ENCODE measurements at places on chromosomes 6 and 20.

DNA sequence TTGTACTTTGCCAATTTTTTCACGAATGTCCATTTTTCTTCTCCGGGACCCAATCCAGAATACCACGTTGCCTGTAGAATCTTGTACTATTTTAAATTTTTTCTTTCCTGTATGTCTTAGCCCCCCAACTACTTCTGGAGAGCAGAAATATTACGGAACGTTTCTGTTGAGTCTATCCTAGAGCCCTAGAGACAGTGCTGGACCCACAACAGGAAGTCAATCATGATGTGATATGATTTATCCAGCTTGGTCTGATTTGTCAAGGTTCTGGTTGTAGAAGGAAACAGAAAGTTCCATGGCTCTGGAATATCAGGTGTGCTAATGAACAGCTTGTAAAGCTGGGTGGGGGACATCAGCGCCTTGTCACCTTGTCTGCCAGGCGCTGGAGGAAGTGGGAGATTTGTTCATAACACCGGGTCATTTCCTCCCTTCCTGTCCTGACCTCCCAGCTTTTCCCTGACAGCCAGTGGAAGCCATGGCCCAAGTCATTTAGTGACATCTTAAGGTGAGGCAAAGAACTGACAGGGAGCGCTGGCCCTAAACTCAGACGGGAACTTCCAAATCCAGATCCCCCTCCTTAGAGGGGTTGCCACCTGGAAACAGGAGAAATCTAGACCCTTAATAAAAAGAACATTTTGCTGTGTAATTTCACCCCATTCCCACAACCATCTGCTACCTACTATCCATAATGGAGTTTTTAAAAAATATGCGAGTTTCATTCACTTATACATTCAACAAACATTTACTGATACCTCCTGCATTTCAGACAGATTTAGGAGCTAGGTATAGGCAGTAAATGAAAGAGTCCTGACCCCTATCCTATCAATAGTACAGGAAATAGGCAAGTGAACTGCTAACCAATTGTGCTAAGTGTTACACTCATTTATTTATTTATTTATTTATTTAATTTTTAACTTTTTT lies 130.5 kb downstream of the ZFP64 start:
- H3K4me3 ChIP-seq, result no peak overlapping the region
- no peak for DNase-seq
- peaks cover 8% of the 10 kb centered on the region for H3K36me3 ChIP-seq
- H3K27me3 ChIP-seq, result no peaks in the 10 kb centered on the region
- H3K27ac ChIP-seq, result no peak overlapping the region

DNA sequence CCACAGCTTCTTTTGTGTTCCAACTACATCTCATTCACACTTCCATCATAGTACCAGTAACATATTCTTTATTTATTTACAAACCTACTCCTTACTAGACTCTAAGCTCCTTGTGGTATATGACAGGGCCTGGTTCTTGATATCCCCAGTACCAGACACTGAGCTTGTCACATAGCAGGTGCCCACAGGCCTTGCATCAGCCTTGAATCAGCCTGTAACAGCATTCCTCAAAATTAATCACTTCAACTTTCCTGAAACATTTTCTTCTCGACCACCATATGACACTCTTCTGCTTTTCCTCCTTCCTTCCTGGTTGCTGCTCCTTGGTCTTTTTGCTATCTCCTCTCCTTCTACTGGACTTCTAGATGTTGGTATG lies 24.7 kb upstream of the SRPK1 start:
- no peak overlapping the region for H3K4me3 ChIP-seq
- no peaks in the 10 kb centered on the region for H3K36me3 ChIP-seq
- DNase-seq, result no peak
- no peaks in the 10 kb centered on the region for H3K4me1 ChIP-seq
- H3K27ac ChIP-seq, result no peak overlapping the region

DNA sequence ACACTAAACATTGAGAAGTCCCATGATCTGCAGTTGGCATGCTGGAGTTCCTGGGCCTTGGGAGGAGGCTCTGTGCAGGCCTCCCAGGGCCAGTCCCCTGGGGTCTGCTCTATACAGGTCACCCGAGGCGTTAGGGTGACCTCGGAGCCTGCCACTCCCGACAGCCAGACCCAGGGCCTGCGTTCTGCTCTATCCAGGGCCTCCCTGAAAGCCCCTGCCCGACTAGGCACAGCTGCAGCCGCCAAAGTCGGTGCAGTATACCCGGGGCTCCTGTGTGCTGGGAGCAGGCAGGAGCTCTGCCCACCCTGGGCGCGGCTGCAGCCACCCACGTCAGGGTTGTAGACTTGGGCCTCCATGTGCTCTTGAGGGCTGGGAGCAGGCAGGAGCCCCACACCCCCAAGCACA lies 6.3 kb upstream of the OR14J1 start:
- DNase-seq, result no peak
- H3K4me1 ChIP-seq, result no peaks in the 10 kb centered on the region
- no peak overlapping the region for H3K27ac ChIP-seq
- H3K36me3 ChIP-seq, result no peaks in the 10 kb centered on the region
- H3K4me3 ChIP-seq, result no peak overlapping the region

DNA sequence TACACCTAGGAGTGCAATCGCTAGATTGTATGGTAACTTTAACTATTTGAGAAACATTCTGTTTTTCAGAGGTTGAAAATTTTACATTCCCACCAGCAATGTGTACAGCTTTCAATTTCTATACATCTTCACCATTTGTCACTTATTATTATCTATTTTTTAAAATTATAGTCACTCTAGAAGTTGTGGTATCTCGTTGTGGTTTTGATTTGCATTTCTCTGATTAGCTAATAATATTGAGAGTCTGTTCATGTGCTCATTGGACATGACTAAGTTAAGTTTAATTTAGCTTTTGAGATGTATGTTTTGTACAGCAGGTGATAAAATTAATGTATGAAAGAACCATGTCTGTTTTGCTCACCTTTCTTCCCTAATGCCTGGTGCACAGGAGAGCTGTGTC lies 34.8 kb upstream of the PLCB1 start:
- peaks cover 1% of the 10 kb centered on the region for H3K27me3 ChIP-seq
- H3K27ac ChIP-seq, result no peak overlapping the region
- no peak for DNase-seq
- H3K4me1 ChIP-seq, result no peaks in the 10 kb centered on the region
- no peaks in the 10 kb centered on the region for H3K36me3 ChIP-seq

GRCh38 chr6:31419842-31420241 lies 16.4 kb downstream of the MICA start:
- no peaks in the 10 kb centered on the region for H3K4me1 ChIP-seq
- no peak for DNase-seq
- H3K36me3 ChIP-seq, result peaks cover 14% of the 10 kb centered on the region
- H3K27me3 ChIP-seq, result peaks cover 24% of the 10 kb centered on the region

GRCh38 chr6:158605266-158605878 lies 39.2 kb downstream of the DYNLT1 start:
- peak; percentile 32 for DNase-seq
- H3K4me3 ChIP-seq, result no peak overlapping the region
- H3K4me1 ChIP-seq, result peaks cover 7% of the 10 kb centered on the region
- H3K36me3 ChIP-seq, result peaks cover 64% of the 10 kb centered on the region

- no peak overlapping the region for H3K27ac ChIP-seq
- peaks cover 5% of the 10 kb centered on the region for H3K4me1 ChIP-seq
- no peak for DNase-seq
- H3K4me3 ChIP-seq, result no peak overlapping the region
- H3K36me3 ChIP-seq, result no peaks in the 10 kb centered on the region
- peaks cover 51% of the 10 kb centered on the region for H3K27me3 ChIP-seq
Observed at GRCh38 chr6:142413111-142413510, 111.3 kb downstream of the ADGRG6 start.

DNA sequence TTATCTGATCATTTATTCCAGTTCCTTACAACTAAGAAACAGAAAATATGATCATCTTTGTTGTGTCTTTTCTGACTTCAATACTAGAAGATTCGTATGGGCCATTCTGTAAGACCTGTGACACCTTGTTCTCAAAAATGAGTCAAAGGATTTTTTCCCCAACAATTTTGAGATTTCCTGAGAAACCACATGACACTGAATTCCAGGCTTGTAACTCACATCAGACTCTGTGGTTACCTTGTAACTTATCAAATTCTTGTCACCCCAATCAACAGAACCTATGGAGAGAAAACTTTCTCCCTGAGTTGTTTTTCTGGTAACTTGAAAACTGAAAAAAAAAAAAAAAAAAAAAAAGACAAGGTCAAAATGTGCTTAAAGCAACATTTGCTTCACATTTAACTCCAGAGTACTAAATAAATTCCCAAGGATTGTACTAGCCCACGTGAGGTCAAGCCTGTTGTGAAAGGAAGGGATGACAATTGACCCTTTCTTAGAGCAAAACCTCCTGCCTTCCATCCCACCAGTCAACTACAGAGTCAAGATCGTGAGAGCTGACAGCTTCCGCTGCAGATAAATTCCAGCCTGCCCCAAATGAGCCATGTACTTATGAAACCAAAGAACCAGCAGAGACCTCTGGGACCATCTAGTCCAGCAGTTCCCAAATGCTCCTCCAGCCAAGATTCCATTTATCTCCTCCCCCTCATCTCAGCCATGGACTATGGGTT lies 140.3 kb downstream of the TBX18 start:
- H3K4me3 ChIP-seq, result no peak overlapping the region
- no peak overlapping the region for H3K27ac ChIP-seq
- H3K36me3 ChIP-seq, result no peaks in the 10 kb centered on the region
- H3K27me3 ChIP-seq, result no peaks in the 10 kb centered on the region

DNA sequence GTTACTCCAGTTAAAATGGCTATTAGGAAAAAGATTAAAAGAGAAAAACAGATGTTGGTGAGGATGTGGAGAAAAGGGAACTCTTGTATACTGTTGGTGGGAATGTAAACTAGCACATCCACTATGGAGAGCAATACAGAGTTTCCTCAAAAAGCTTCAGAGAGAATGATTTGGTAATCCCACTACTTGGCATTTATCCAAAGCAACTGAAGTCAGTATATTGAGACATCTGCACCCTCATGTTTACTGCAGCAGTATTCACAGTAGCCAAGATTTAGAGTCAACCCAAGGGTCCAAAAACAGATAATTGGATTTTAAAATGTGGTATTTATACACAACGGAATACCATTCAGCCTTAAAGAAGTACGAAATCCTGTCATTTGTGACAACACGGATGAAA lies 469.5 kb downstream of the QKI start:
- H3K27me3 ChIP-seq, result no peaks in the 10 kb centered on the region
- H3K36me3 ChIP-seq, result no peaks in the 10 kb centered on the region
- no peak overlapping the region for H3K4me3 ChIP-seq
- no peaks in the 10 kb centered on the region for H3K4me1 ChIP-seq

- H3K4me3 ChIP-seq, result no peak overlapping the region
- H3K27me3 ChIP-seq, result no peaks in the 10 kb centered on the region
- peaks cover 87% of the 10 kb centered on the region for H3K36me3 ChIP-seq
- peaks cover 57% of the 10 kb centered on the region for H3K4me1 ChIP-seq
- DNase-seq, result no peak
Observed at GRCh38 chr6:111711476-111711875, 105.8 kb upstream of the TRAF3IP2 start.

DNA sequence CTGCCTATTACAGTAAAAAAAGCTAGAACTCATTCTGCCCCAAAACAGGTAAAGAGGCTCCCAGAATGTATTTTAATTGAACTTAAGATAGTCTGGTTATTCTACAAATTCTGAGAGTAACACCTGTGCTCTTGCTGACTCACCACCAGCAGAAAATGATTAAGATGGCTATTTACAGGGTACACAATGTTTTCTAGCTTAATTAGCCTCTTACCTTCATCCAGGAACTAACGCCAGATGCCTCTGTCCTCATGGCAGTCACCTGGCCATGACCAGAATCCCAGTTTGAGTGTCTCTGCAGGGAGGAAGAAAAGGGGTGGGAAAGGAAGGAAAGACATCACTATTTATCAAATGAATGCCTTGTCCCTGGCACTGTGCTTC lies 31.3 kb upstream of the PPP1R3G start:
- no peak overlapping the region for H3K4me3 ChIP-seq
- DNase-seq, result no peak
- H3K36me3 ChIP-seq, result no peaks in the 10 kb centered on the region
- peaks cover 3% of the 10 kb centered on the region for H3K27me3 ChIP-seq
- peaks cover 4% of the 10 kb centered on the region for H3K4me1 ChIP-seq
- H3K27ac ChIP-seq, result no peak overlapping the region

GRCh38 chr6:5050009-5050408 lies 35.1 kb upstream of the PPP1R3G start:
- no peak overlapping the region for H3K27ac ChIP-seq
- H3K36me3 ChIP-seq, result no peaks in the 10 kb centered on the region
- H3K4me3 ChIP-seq, result no peak overlapping the region

DNA sequence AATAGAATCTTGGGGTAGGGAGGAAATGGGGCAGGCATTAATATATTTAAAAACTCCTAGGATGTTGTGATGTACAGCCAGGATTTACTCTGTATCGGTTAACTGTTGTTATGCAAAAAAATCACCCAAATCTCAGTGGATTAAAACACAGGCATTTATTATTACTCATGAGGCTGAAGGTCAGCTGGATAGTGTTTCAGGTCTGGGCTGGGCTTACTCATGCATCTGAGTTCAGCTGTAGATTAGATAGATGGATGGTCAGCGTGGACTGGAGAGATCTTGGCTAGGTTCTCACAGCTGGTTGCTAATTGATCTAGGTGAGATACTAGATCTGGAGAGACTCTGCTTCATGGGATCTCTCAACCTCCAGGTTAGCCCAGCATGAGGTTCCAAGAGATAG lies 131.4 kb downstream of the BTBD3 start:
- H3K4me3 ChIP-seq, result no peak overlapping the region
- no peaks in the 10 kb centered on the region for H3K27me3 ChIP-seq
- H3K4me1 ChIP-seq, result peaks cover 2% of the 10 kb centered on the region
- H3K27ac ChIP-seq, result no peak overlapping the region
- no peaks in the 10 kb centered on the region for H3K36me3 ChIP-seq
- no peak for DNase-seq

- H3K4me1 ChIP-seq, result no peaks in the 10 kb centered on the region
Observed at GRCh38 chr6:51541847-51542246, 545.6 kb downstream of the PKHD1 start.

GRCh38 chr6:72650081-72650745 lies 28.3 kb downstream of the KCNQ5 start:
- peaks cover 41% of the 10 kb centered on the region for H3K4me1 ChIP-seq
- peak overlapping the region; percentile 1 for H3K27ac ChIP-seq
- no peak overlapping the region for H3K4me3 ChIP-seq
- no peaks in the 10 kb centered on the region for H3K27me3 ChIP-seq
- peaks cover 19% of the 10 kb centered on the region for H3K36me3 ChIP-seq

DNA sequence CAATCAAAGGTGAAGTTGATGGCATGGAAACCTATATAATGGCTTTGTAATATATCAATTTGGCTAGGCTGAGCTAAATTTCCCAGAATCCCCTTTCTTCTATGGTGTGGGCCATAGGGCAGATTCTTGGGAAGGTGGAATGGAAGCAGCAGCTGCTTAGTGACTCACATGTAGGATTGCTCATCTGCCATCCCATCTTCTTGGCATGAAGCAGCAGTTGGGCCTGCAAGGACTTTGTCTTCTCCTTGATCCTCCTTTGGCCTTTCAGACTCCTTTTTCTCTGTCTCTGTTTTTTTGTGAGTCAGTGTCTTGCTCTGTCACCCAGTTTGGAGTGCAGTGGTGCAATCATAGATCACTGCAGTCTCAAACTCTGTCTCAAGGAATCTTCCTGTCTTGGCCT lies 52.6 kb upstream of the CEP162 start:
- H3K36me3 ChIP-seq, result no peaks in the 10 kb centered on the region
- no peak overlapping the region for H3K4me3 ChIP-seq
- H3K27ac ChIP-seq, result no peak overlapping the region

GRCh38 chr20:45842169-45842812 lies 8.7 kb downstream of the SNX21 start:
- H3K27me3 ChIP-seq, result no peaks in the 10 kb centered on the region
- DNase-seq, result no peak
- H3K36me3 ChIP-seq, result peaks cover 26% of the 10 kb centered on the region
- H3K4me3 ChIP-seq, result no peak overlapping the region
- H3K4me1 ChIP-seq, result no peaks in the 10 kb centered on the region
- H3K27ac ChIP-seq, result no peak overlapping the region

- no peaks in the 10 kb centered on the region for H3K27me3 ChIP-seq
- peaks cover 30% of the 10 kb centered on the region for H3K4me1 ChIP-seq
- no peak overlapping the region for H3K27ac ChIP-seq
- peaks cover 77% of the 10 kb centered on the region for H3K36me3 ChIP-seq
- no peak overlapping the region for H3K4me3 ChIP-seq
Observed at GRCh38 chr6:80010288-80010687, 5.8 kb downstream of the TTK start.

All from activated T-helper 2 cell treated with anti-CD3 and anti-CD28 coated beads, Interferon-gamma antibody, Interleukin-2, Interleukin-4, amounts not matched to agents 10 μg/mL and 5 μg/mL and 100 μg/mL, durations not matched to agents 14 hours and 24 hours and 36 hours (primary cell).